ENCODE measurements at places on chromosomes 6 and 20.

GRCh38 chr20:217266-217665 is 9.8 kb upstream of the DEFB129 start:
- no peak for DNase-seq

DNA sequence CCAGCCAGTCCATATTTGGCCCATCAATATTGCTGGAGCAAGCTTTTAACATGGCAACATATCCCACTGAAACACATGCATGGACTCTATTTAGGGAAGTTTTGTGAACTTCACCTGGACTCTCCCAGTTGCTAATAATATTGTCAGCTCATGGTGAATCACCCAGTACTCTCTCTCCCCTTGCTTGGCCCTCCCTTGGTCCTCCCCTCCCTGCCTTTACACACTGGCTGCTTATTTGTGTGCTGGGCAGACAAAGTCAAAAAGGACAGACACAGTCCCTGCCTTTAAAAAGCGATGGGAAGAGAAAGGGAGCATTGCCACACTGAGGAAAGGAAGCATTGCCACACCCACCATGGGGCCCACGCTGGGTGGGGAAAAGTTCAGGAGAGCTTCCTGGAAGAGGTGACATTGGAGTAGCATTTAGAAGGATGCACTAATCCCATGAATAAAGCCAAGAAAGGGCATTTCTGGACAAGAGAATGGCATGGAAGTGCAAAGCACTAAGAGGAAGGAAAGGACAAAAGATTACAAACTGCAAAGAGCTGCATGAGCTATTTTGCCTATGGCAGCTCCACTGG is 143.4 kb upstream of the EXOC2 start:
- no peak for DNase-seq

GRCh38 chr20:52049001-52049731 is 142.4 kb downstream of the ZFP64 start:
- no peak for DNase-seq

- DNase-seq: no peak
These were observed 117.8 kb upstream of the NEDD9 start for GRCh38 chr6:11350294-11350693.

DNA sequence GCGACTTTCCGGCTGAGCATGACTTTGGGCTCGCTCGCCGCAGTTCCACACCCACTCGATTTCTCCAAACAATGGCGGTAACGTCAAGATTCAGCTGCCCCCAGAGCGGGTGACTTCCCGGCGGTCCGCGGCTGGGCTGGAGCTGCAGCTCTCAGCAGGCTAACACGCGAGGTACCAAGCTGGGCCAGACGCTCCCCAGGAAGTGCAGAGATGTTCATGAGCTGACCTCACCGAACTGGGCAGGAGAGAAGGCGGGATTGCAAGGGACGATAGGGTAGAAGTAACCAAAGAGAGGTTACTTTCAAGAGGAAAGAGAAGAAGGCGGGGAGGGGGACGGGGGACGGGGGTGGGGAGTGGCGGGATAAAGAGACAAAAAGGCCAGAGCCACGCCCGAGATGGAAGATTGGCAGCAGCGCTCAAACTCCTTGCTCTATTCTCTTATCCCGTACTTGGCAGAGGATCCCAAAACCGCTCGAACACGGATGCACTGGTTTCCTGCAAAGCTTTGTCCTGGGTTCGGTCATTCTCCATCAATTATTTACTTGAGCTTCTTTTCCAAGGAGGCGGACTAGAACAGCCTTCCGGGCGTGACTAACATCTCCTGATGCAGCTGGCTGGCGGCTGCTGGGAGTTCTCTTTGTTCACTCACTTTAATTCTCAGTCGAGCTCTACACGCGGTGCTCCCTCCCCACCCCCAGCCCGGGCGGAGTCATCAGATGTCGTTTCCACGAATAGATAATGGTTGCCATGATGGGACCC is at the start of gene MTCL3:
Gene MTCL3 (minus strand): TSS at position 626 of the 759 bp plus-strand sequence.
- no peak for DNase-seq

GRCh38 chr6:73585566-73586415 is 65.0 kb upstream of the EEF1A1 start:
- DNase-seq: no peak

All from activated CD4-positive, alpha-beta T cell treated with anti-CD3 and anti-CD28 coated beads for 1 hour (primary cell).